Right ventricle myocardium inferior (tissue), 1 donor: ENCODE measurements at places on chromosomes 16 and 17.
A peak's percentile ranks its signal among the peaks of the same experiment; 100 is the strongest.

DNA sequence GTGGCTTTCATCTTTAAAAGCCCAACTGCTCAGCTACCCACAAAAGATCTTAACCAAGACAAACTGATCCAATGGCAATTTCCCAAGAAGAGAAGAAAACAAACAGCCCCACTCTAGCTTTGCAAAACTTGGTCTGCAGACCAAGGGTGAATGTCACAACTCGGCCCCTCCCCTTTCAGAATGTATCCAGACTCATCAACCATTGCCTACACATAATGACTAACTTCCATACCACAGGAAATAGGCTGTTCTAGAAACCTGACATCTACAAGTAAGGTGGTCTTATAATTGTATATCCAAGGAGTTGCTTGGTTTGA, 16.0 kb downstream of the DCUN1D3 start:
- DNase-seq, result no peak

GRCh38 chr16:28326881-28327610, 34.7 kb downstream of the SBK1 start:
- DNase-seq, result no peak

GRCh38 chr17:75843577-75844529, at the start of gene UNC13D:
UNC13D (minus strand) TSS chr17:75844404; CDS start chr17:75844337, 67 bp downstream.
- peak; percentile 79 for DNase-seq

GRCh38 chr16:87927195-87927562, 9.2 kb downstream of the CA5A start:
- DNase-seq, result no peak

DNA sequence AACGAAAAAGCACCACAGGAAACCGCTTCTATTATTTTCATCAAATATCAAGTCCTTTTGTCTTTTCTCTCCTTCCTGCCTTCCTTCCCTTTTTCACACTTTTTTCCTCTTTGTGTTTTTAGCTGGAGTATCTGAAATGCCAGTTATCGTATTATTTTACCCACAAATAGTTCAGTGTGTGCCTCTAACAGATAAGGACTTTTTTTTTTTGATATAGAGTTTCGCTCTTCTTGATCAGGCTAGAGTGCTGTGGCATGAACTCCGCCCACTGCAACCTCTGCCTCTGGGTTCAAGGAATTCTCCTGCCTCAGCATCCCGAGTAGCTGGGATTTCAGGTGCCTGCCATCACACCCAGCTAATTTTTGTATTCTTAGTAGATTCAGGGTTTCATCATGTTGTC, 10.7 kb downstream of the DNAAF1 start:
- DNase-seq, result no peak

GRCh38 chr16:51497541-51498211, 346.6 kb upstream of the SALL1 start:
- no peak for DNase-seq

GRCh38 chr17:73365906-73366623, 54.3 kb upstream of the CDC42EP4 start:
- peak; percentile 74 for DNase-seq

DNA sequence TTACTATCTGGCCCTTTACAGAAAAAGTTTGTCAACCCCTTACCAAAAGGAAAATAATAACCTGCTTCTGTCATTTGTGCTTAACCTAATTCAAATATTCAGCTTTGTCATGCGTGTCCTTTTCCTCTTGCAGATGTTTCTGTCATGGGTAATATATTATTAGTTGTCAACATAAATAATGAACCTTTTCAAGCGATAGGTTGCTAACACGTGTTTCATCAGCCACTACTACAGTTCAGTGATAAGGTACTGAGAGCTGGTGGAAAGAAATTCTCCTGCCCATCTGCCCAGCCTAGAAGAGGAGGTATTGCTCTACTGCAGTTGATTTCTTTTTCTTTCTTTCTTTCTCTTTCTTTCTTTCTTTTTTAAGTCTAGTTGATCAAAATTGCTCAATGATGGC, 12.0 kb upstream of the SRSF1 start:
- DNase-seq, result no peak

GRCh38 chr16:10579965-10580882, at the start of gene EMP2:
EMP2 (minus strand) TSS chr16:10580598; CDS start chr16:10547617, 32,981 bp downstream.
- DNase-seq, result peak; percentile 88

GRCh38 chr16:75000481-75001081, 1.8 kb downstream of the ZNRF1 start:
- DNase-seq, result no peak

DNA sequence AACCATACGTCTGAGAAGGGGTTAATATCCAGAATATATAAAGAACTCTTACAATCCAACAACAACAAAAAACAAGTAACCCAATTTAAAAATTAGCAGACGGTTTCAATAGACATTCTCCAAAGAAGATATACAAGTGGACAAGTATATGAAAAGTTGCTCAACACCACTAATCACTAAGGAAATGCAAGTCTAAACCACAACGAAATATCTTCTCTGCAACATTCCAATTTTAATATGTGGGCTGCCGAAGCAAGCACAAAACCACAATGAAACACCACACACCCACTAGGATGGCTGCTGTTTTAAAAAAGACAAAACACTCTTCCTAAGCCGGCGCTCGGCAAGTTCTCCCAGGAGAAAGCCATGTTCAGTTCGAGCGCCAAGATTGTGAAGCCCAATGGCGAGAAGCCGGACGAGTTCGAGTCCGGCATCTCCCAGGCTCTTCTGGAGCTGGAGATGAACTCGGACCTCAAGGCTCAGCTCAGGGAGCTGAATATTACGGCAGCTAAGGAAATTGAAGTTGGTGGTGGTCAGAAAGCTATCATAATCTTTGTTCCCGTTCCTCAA, 5.9 kb upstream of the SLC13A2 start:
- no peak for DNase-seq

DNA sequence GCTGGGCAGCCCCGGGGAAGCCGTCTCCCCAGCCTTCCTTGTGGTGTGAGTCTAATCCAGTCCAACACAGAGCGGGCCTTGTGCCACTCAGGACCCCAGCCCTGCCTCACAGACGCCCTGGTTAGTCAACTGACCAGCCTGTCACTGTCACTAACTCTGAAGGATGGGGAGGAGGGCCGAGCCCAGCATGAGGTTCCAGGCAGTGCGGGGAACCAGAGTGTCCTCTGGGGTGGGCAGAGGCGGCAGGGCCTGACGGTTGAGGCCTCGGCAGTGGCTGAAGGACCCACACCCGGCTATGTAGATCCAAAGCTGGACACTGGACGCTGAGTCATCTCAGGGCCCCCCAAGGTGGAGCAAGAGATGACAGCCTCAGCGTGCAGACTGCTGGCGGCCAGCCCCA, 8.6 kb downstream of the RPUSD1 start:
- no peak for DNase-seq

DNA sequence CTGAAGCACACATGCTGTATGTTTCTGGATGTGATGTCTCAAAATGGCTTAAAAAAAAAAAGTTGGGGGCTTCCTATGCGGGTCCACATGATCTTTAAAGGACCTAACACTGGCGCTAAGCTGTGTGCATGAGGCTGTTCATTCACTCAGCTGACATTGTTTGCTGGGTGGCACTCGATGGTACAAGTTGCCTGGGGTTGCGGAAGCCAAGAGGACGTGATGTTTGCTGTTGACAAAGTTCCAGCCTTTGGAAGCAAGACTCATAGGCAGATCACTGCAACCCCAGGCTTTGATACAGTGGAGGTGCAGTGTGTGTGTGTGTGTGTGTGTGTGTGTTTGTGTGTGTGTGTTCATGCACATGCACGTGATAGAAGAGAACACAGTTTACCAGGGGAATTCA, 29.5 kb upstream of the DNAI2 start:
- DNase-seq, result no peak

DNA sequence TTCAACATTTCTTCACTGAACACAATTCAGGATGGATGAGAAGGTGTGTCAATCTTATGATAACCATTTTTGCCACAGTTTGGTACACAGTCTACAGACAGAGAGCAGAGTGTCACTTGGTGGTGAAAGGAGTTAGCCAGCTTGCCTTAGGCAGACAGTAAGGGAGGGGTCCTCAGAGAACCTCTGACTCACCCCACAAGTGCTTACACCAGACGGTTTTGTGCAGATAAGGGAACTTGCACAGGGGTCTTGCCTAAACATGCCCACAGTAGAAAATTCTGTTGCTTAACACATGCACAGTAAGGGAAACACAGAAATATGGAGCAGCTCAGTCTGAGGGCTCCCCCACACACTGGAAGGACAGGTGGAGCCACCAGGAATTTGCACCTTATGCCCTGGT, 204.5 kb upstream of the CDH8 start:
- no peak for DNase-seq
